NCI-H2029 treated with DMSO at 0.1 percent for 48 hours (cell line): ENCODE measurements at places on chromosomes 5 and 9.
A peak's percentile ranks its signal among the peaks of the same experiment; 100 is the strongest.

GRCh38 chr5:177599731-177600507 lies at the start of gene B4GALT7:
Gene B4GALT7, plus strand, starts transcription at chr5:177600132. Its CDS starts 79 bp downstream, at chr5:177600211.
- DNase-seq: peak; percentile 23

DNA sequence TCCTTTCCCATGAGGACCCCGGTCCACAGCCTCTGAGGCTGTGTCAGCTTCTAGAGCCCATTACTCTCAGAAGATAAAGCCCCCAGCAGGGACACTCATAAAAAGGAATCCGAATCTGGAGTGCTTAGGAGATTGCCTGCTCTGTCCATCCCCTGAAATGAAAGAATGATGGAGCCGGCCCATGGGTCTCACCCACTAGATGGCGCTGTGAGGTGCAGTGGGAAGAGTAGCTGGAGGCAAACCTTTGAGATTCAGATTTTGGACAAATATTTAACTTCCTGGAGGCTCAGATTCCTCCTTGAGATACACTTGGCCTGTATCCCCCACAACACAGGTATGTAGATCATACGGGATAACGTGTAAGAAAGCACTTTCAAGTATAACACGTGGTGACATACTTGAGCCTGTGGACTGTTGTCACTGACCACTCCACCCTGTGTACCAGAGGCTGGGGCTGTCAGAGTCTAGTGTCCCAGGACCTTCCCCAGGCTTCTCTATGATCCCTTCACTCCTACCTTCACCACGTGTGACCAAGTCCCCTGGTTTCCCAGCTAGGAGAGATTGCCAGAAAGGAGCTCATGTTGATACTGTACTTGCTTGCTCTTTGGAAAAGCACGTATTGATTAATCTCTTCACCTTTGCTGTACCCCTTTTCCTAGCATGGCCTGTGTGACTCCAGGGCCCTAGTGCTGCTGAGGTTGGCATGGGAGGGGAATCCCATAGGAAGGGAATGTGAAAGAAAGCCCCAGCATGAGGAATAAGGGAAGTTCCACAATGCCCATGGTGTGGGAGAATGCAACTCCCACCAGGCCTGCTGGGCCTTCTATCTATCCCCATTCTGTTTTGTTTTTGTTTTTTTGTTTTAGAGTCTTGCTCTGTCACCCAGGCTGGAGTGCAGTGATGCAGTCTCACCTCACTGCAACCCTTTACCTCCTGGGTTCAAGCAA lies 32.1 kb downstream of the TRMO start:
- no peak for DNase-seq

GRCh38 chr9:26662476-26662875 lies 230.1 kb downstream of the CAAP1 start:
- DNase-seq: no peak

- no peak for DNase-seq
Measured at GRCh38 chr5:172591636-172592035, 49.4 kb upstream of the NEURL1B start.

- peak; percentile 93 for DNase-seq
Measured at GRCh38 chr9:34279411-34279810, 49.7 kb downstream of the KIF24 start.

GRCh38 chr5:94362857-94363256 lies 255.5 kb downstream of the KIAA0825 start:
- DNase-seq: no peak

- DNase-seq: no peak
Measured at GRCh38 chr9:36092509-36093215, 43.9 kb upstream of the GLIPR2 start.

GRCh38 chr5:155402927-155403640 lies 389.5 kb downstream of the KIF4B start:
- DNase-seq: peak; percentile 95

GRCh38 chr9:36023260-36024048 lies 13.3 kb upstream of the RECK start:
- peak; percentile 31 for DNase-seq

- DNase-seq: no peak
Measured at GRCh38 chr9:100619194-100619593, 41.3 kb downstream of the CAVIN4 start.

DNA sequence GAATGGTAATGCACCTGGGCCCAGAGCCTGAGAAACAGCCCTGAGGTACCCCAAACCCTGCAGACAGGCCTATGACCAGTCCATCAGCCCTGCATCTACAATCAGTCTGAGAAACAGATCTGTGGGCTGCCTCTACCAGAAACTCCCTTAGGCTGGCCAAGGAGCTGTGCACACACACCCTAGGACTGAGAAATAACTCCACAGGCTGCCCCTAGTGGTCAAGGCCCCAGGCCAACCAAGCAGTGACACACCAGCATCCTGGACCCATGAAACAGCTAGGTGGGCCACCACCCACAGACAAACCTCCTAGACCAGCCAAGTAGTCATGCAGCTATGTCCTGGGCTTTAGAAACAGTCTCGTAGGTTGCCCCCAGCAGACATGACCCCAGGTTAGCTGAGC lies 253.6 kb upstream of the VLDLR start:
- no peak for DNase-seq

GRCh38 chr5:132203464-132203818 lies 24.2 kb downstream of the P4HA2 start:
- no peak for DNase-seq

DNA sequence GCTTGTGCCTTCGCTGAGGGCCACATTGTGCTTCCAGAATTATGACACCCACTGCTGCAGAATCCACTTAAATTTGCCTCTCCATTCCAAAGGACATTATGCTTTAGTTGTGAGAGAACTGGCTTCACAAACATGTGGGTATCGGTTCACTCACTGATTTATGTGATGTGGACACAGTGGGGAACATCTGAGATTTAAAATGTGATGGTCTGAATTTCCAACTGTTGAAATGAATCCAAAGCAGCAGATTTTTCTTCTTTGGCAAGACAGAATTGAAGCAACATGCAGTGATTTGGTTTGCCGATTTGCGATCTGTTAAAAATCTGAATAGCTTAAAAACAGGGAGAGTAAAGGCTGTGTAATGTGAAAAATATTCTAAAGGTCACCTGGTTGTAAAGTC lies 20.3 kb downstream of the PCSK5 start:
- no peak for DNase-seq

DNA sequence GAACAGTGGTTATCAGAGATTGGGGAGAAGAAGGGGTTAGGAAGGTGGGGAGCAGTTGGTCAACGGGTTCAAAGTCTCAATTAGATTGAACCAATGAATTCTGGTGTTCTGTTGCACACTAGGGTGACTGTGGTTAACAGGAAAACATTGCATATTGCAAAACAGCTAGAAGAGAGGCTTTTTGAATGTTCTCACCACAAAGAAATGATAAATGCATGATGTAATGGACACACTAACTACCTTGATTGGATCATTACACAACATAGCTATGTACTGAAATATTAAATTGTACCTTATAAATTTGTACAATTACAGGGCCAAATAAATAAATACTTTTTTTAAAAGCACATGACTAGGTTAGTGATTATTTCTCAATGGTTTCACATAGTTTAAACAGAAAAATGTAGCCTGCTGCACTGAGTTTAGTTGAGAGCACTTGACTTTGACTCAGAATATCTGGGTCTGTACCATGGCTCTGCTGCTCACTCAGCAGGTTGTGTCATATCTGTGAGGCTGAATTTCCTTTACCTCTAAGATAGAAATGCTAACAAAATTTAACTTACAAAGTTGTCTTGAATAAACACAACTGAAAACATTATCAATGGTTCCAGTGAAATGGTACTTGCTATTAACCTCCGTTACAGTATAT lies 30.4 kb downstream of the NUDT12 start:
- DNase-seq: no peak

DNA sequence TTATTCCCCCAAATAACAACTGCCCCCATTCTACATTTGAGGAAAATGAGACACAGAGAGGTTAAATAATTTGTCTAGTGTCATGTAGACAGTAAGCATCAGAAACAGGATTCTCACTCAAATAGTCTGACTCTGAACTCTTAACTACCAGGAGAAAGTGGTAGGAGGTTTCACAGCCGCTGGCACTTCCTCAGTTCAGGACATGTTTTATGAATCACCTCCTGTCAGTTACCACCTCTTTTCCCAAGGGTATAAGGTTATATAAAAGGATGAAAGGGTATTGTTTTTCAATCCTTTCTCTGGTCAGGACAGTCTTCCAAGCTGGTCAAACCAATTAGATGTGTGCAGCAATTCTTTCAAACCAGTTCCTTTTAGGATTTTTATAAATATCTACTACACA lies 52.1 kb downstream of the TSSK1B start:
- no peak for DNase-seq

DNA sequence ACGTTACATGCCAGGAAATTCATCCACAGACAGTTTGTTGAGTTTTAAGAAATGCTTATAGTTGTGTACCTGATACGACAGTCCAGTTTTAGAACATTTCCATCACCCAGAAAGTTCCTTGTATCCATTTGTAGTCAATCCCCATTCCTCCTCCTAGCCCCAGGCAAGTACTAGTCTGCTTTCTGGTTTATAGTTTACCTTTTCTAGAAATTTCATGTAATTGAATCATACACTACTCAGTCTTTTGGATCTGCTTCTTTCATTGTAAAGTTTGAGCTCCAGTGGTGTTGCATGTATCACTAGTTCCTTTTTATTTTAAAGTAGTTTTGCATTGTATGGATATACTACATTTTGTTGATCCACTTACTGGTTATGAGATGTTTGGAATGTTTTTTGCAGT lies 291.2 kb downstream of the AOPEP start:
- DNase-seq: no peak

DNA sequence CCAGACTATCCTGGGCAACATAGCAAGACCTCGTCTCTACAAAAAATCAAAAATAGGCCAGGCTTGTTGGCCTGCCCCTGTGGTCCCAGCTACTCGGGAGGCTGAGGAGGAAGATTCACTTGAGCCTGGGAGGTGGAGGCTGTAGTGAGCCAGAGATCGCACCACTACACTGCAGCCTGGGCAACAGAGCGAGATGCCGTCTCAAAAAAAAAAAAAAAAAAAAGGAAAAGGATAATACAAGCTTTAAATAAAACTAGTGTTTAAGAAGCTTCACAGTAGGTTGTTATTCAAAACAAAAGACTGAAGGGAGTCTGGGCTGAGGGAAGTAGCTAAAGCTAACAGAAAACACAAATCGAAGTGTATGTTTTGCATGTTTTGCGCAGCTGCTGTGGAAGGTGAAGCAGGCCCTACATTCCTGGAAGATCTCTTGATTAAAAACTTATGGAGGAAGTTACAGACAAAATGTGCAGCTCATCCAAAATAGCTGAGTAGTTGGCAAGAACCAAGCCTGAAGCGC lies 581 bp upstream of the C9orf40 start:
- no peak for DNase-seq

DNA sequence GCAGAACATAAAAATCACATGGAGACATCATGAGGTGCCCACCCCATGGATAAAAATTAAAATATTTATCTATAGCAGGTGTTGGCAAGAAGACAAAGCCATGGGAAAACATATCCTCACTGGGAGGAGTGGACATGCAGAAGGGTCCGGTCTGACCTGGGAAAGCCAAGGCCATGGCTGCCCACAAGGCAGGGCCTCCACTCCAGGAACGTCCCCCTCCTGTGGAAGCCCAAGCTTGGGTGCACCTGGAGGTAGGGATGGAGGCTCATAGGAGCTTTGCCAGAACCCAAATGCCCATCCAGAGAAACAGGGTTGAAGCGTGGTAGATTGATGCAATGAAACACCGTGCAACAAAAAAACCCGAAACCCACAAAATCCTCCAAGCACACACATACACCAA lies 81.4 kb upstream of the COL5A1 start:
- no peak for DNase-seq
